Activated CD4-positive, alpha-beta T cell treated with anti-CD3 and anti-CD28 coated beads, Interleukin-2, amount 10 ng/mL, durations not matched to agents 24 days and 14 days (primary cell): ENCODE measurements at places on chromosomes 7 and 10. TPM values are rescaled to one million over a fixed set of nuclear protein-coding genes. Genes with fewer than 3 reads are reported as not detected.
A peak's percentile ranks its signal among the peaks of the same experiment; 100 is the strongest.

DNA sequence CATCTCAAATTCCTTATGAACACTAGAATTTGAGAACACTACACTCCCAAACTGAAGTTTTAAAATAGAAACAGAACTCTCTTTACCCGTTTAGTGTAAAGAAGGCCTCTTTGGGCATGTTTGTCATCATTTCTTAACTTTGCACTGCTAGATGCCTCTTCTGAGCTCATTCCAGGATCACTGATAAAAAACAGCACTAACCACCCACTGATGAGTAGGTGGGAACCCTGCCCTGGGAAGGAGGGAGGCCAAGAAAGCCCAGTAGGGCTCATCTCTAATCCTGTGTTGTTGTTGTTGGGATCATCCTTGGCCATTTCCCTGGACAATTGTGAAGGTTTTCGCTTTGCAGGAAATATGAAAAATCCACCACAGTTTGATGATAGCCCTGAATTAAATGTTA lies 68.2 kb downstream of the CUBN start:
- no peak for DNase-seq
- H3K27me3 ChIP-seq, result peaks cover 10% of the 10 kb centered on the region
- H3K36me3 ChIP-seq, result no peaks in the 10 kb centered on the region
- no peak overlapping the region for H3K4me3 ChIP-seq

- H3K36me3 ChIP-seq, result no peaks in the 10 kb centered on the region
- peaks cover 2% of the 10 kb centered on the region for H3K4me1 ChIP-seq
- no peaks in the 10 kb centered on the region for H3K27me3 ChIP-seq
- no peak for DNase-seq
- no peak overlapping the region for H3K4me3 ChIP-seq
These were observed 21.7 kb downstream of the LRRC27 start for GRCh38 chr10:132353456-132354355.

DNA sequence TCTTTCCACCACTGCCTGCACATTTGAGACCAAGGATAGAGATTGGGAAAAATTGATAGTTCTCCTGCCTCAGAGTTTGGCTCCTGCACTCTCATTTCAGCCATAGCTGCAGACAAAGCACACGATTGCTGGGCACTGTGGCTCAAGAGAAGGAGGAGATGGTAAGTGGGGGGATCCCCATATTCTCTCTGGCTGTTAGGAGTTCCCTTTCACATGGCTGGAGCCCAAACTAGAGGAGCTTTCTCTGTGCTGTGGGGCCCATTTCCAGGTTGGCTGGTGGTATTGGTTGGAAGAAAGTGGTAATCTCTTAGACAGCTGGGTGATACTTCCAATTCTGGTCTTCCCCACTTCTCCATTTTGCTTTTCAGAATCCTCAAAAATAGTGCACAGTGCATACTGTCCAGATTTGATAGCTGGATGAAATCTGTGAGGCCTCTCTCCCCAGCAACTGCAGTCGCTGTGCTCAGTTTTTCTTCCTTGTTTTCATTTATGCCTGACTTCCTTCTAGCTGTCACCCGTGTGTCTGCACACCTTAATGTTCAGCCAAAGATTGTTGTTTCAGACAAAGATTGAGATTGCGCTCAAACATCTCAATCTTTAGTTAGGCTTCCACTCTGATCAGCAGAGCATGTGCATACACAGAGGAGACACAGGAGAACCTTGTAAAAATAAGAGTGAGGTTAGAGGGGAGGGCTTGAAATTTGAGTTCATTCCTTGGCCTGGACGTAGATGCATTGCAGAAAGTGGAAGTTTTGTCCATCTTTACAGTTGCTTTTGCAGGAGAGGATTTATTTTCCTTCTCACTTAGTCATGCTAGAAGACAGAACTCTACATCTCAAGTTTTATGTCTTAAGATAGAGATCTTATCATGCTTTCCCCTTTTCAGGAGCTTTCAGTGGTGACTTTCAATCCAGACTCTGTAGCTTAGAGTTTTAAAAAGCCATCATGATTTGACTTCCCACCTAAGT lies 28.6 kb downstream of the RABGEF1 start:
- peaks cover 21% of the 10 kb centered on the region for H3K4me1 ChIP-seq
- no peak for DNase-seq
- no peak overlapping the region for H3K27ac ChIP-seq
- H3K36me3 ChIP-seq, result peaks cover 25% of the 10 kb centered on the region

The HDAC9 gene
- total RNA-seq, result 2.9 and 3.0 TPM in 2 replicates

- no peak overlapping the region for H3K4me3 ChIP-seq
- H3K36me3 ChIP-seq, result no peaks in the 10 kb centered on the region
- no peak for DNase-seq
- no peaks in the 10 kb centered on the region for H3K4me1 ChIP-seq
- H3K27ac ChIP-seq, result no peak overlapping the region
These were observed 105.8 kb downstream of the GNAI1 start for GRCh38 chr7:80240265-80241025.

- H3K27ac ChIP-seq, result no peak overlapping the region
- peaks cover 2% of the 10 kb centered on the region for H3K27me3 ChIP-seq
- no peaks in the 10 kb centered on the region for H3K4me1 ChIP-seq
- no peak for DNase-seq
- no peaks in the 10 kb centered on the region for H3K36me3 ChIP-seq
- H3K4me3 ChIP-seq, result no peak overlapping the region
These were observed 101.5 kb downstream of the ARHGAP22 start for GRCh38 chr10:48503293-48503911.

DNA sequence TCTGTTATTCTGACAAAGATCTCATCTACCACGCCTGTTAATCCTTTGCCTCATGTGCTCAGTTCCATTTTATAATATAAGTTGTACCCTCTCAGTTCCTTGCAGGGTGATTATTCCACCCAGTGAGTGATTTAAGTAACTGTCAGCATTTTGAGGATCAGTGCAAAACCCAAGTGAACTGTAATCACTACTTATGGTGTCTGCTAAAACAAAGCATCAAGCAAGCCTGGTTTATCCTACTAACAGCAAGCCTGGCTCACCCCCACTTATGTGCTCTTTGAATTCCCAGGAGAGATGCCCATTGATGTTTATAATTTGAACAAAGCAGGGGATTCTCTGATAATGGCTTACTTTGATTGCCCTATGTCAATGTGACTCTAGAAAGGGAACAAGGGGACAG lies 186.8 kb upstream of the LRGUK start:
- no peaks in the 10 kb centered on the region for H3K27me3 ChIP-seq
- no peak for DNase-seq
- H3K27ac ChIP-seq, result no peak overlapping the region
- H3K36me3 ChIP-seq, result no peaks in the 10 kb centered on the region
- H3K4me3 ChIP-seq, result no peak overlapping the region
- H3K4me1 ChIP-seq, result no peaks in the 10 kb centered on the region

The ASAH2 gene
- total RNA-seq, result 4.6 and 5.2 TPM in 2 replicates

The TBXAS1 gene
- total RNA-seq, result 1.8 and 3.5 TPM in 2 replicates

DNA sequence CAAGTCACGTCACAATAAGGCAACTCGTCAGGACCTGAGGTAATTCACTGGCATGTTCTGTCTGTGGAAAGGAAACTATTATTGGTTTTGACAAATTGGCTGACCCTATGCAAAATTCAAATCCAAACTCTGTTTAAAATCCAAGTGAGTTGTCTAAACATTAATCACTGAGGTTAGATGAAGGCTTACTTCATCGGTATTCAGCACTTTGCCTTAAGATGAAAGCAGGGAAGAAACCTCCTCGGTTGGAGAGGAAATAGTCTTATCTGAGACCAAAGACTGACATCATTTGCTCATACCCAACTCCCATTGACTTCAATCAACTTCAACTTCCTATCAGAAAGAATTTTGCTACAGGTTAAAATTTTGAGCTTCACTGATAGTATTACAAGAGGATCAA lies 355.1 kb upstream of the MBL2 start:
- H3K4me3 ChIP-seq, result no peak overlapping the region
- no peaks in the 10 kb centered on the region for H3K27me3 ChIP-seq
- no peaks in the 10 kb centered on the region for H3K4me1 ChIP-seq
- no peak for DNase-seq
- no peak overlapping the region for H3K27ac ChIP-seq

The TMEM60 gene
- total RNA-seq, result 9.7 and 10.3 TPM in 2 replicates

DNA sequence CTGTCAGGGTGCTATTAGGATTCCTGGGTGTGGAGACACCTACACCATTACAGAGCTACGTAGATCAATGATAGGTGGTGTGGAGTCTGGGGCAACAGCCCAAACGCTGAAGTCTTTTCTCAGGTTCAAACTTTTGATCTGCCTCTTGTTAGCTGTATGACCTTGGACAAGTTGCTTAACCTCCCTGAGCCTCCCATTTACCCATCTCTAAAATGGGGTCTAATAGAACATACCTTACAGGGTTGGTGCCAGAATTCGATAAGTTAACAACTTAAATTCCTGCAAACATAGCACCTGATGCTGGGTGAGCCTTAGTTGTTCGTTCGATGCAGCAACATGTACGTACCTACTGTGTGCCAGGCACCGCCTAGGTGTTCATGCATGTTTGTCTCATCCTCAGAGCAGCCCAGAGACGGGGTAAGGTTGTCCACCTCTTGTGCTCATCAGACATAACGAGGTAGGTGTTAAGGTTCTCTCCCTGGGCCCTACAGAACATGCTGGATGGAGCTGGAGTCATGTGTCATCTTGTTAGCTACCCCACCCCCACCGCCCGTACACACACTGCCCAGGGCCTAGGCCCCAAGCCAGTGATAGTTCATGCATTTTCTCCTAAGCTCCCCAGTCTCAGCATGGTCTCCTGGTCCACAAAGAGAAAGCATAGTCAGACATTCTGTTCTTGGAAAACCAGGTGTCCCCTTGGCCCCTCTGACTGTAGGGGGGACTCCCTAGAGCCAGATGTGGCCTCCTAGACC lies 41.0 kb upstream of the SLC29A3 start:
- peaks cover 2% of the 10 kb centered on the region for H3K4me1 ChIP-seq
- no peak overlapping the region for H3K4me3 ChIP-seq
- H3K27ac ChIP-seq, result no peak overlapping the region
- no peaks in the 10 kb centered on the region for H3K27me3 ChIP-seq
- no peaks in the 10 kb centered on the region for H3K36me3 ChIP-seq

- no peaks in the 10 kb centered on the region for H3K36me3 ChIP-seq
- H3K4me3 ChIP-seq, result no peak overlapping the region
- no peak overlapping the region for H3K27ac ChIP-seq
- no peak for DNase-seq
- no peaks in the 10 kb centered on the region for H3K4me1 ChIP-seq
These were observed 683.7 kb downstream of the LRMDA start for GRCh38 chr10:76115131-76115470.

DNA sequence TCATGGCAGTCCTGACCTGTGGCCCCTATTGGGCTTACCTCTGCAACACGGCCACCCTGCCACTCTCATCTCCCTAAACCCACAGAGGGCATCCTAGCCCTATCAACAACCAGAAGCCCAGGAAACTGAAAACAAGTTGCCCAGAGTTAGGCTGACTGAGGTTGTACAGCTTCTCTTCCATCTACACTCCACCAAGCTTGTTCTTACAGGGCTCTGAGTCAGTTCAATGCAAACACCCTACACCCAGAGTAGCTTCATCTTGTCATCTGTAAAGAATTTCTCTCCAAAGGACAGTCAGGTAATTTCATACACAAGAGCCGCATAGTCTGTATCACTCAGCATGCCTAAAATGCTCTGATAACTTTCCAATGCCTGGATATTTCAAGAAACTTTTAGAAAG lies 175.4 kb downstream of the ARID5B start:
- DNase-seq, result peak; percentile 68
- peaks cover 89% of the 10 kb centered on the region for H3K36me3 ChIP-seq
- H3K27ac ChIP-seq, result peak overlapping the region; percentile 61
- peak overlapping the region; percentile 2 for H3K4me3 ChIP-seq

The CAMK1D gene
- total RNA-seq, result 5.6 and 6.6 TPM in 2 replicates

GRCh38 chr7:593324-594115 lies 73.9 kb upstream of the PDGFA start:
- peaks cover 17% of the 10 kb centered on the region for H3K36me3 ChIP-seq
- peak overlapping the region; percentile 26 for H3K4me3 ChIP-seq
- peak overlapping the region; percentile 76 for H3K27ac ChIP-seq
- no peaks in the 10 kb centered on the region for H3K27me3 ChIP-seq
- H3K4me1 ChIP-seq, result peaks cover 19% of the 10 kb centered on the region

- no peaks in the 10 kb centered on the region for H3K36me3 ChIP-seq
- H3K27me3 ChIP-seq, result no peaks in the 10 kb centered on the region
- no peaks in the 10 kb centered on the region for H3K4me1 ChIP-seq
- DNase-seq, result no peak
These were observed 71.5 kb upstream of the NOBOX start for GRCh38 chr7:144474800-144475615.

DNA sequence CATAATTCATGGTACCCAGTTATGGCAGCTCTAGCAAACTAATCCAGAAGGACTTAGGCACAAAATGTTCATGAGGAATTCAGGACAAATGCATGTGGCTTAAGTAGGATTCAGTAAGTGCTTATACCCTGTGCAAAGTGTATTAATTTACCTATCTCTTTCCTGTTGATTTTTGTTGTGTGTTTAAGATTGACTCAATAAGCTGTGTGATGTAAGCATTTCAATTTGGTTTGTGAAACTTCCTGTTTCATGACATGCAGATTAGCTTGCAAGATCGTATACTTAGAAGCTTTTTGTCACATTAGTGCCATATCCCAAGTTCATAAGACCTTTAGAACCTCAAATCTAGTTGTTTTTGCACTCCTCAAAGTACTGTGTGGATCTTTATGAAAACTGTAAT lies 416.7 kb downstream of the ARL4A start:
- H3K27ac ChIP-seq, result no peak overlapping the region
- H3K4me3 ChIP-seq, result no peak overlapping the region
- no peaks in the 10 kb centered on the region for H3K36me3 ChIP-seq
- no peak for DNase-seq
- H3K4me1 ChIP-seq, result peaks cover 2% of the 10 kb centered on the region

The ADAMTS14 gene
- total RNA-seq, result 0.33 and 0.52 TPM in 2 replicates

The NRP1 gene
- total RNA-seq, result 5.0 TPM in 2 replicates

GRCh38 chr10:31479752-31480151 lies 160.7 kb downstream of the ZEB1 start:
- DNase-seq, result no peak
- H3K36me3 ChIP-seq, result peaks cover 30% of the 10 kb centered on the region
- no peak overlapping the region for H3K4me3 ChIP-seq
- H3K4me1 ChIP-seq, result no peaks in the 10 kb centered on the region

GRCh38 chr7:23594879-23595604 lies 2.1 kb upstream of the CCDC126 start:
- H3K27me3 ChIP-seq, result no peaks in the 10 kb centered on the region
- H3K4me1 ChIP-seq, result peaks cover 44% of the 10 kb centered on the region
- peak overlapping the region; percentile 58 for H3K27ac ChIP-seq
- H3K36me3 ChIP-seq, result peaks cover 1% of the 10 kb centered on the region
- DNase-seq, result peak; percentile 79
- peak overlapping the region; percentile 1 for H3K4me3 ChIP-seq

The PPIA gene
- total RNA-seq, result 2,368 and 2,448 TPM in 2 replicates

DNA sequence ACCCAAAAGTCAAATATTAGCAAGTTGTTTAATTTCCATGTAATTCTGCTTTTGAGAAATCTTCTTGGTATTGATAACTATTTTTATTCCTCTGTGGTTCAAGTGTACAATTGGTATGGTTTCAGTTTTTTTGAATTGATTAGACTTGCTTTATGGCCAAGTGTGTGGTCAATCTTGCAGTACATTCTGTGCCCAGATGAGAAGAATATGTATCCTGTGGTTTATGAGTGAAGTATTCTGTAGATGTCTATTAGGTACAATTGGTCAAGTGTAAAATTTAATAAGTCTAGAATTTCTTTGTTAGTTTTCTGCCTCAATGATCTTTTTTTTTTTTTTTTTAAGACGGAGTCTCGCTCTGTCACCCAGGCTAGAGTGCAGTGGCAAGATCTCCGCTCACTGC lies 36.6 kb upstream of the C7orf33 start:
- no peak for DNase-seq
- H3K27me3 ChIP-seq, result peaks cover 17% of the 10 kb centered on the region

The NPSR1 gene
- total RNA-seq, result not detected in 2 replicates

- H3K27me3 ChIP-seq, result no peaks in the 10 kb centered on the region
- H3K36me3 ChIP-seq, result no peaks in the 10 kb centered on the region
- no peaks in the 10 kb centered on the region for H3K4me1 ChIP-seq
- no peak overlapping the region for H3K4me3 ChIP-seq
- DNase-seq, result no peak
These were observed 469.9 kb downstream of the CCSER2 start for GRCh38 chr10:84798312-84798711.
